ENCODE measurements at places on chromosomes 16 and 17.

GRCh38 chr16:12672986-12673385 lies 130.7 kb downstream of the CPPED1 start:
- DNase-seq, result no peak

GRCh38 chr16:77637940-77638339 lies 84.4 kb upstream of the NUDT7 start:
- DNase-seq, result no peak

DNA sequence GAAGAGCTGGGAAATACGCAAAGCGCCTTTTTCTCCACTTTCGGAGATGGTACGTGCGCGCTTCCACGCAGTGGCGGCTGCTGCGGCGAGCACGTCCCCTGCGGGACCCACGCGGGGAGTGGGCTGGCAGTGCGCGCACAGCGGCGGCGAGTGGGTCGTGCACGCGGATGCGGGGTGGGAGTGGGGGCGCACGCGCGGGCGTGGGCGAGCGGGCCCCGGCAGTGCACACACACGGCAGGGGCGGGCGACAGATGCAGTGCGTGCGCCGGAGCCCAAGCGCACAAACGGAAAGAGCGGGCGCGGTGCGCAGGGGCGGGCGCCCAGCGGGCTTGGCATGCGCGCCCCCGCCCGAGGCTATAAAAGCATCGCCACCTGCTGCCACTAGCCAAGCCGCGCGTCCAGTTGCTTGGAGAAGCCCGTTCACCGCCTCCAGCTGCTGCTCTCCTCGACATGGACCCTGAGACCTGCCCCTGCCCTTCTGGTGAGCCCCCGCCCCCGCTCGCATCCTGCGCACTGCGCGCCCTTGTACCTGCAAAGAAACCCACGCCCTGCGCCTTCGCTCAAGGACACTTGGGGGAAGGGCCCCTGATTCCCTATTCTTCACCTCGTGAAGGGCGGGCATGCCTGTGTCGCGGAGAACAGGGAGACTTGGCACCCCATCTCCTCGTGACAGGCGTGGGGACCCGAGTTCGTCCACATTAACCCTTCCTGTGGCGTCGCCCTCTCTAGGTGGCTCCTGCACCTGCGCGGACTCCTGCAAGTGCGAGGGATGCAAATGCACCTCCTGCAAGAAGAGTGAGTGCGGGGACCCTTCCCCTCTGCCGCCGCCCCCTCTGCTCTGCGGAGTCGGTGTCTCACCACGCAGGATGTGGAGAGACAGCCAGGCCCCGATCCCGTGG lies at the start of gene MT3:
MT3 (plus strand) TSS at position 388 of the 899 bp plus-strand sequence; CDS start at position 451, 63 bp downstream.
- peak; percentile 45 for DNase-seq

GRCh38 chr16:26708428-26708827 lies 358.3 kb upstream of the C16orf82 start:
- no peak for DNase-seq

All from ELR (cell line).